ENCODE measurements at places on chromosomes 1 and 21. TPM values are rescaled to one million over a fixed set of nuclear protein-coding genes. Genes with fewer than 3 reads are reported as not detected.

TRAPPC10 gene
- 15.4 TPM for total RNA-seq

GRCh38 chr1:29855561-29856160, 619.3 kb downstream of the PTPRU start:
- DNase-seq, result no peak

GRCh38 chr21:18350216-18350615, 53.4 kb downstream of the TMPRSS15 start:
- DNase-seq, result no peak

DNA sequence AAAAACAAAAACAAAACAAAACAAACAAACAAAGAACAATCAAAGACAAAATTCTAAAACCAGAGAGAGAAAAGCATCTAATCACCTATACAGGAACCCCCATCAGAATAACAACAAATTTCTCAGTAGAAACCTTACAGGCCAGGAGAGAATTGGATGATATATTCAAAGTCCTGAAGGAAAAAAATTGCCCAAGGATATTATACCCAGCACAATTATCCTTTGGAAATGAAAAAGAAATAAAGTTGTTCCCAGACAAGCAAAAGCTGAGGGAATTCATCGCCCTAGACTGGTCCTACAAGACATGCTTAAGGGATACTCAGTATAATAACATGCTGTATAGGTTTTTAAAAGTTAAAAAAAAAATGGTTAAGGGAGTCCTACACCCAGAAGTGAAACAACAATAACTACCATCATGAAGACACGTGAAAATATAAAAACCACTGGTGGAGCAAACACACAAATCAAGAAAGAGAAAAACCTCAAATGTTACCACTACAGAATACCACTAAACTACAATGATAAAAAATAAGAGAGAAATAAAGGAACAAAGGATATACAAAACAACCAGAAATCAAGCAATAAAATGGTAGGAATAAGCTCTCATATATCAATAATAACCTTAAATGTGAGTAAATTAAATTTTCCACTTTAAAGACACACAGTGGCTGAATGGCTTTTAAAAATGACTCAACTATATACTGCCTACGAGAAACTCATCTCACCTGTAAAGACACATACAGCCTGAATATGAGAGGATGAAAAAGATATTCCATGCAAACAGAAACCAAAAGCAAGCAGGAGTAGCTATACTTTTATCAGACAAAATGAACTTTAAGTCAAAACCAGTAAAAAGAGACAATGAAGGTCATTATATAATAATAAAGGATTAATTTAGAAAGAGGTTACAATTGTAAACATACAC, 121.9 kb downstream of the ACBD6 start:
- DNase-seq, result no peak

DNA sequence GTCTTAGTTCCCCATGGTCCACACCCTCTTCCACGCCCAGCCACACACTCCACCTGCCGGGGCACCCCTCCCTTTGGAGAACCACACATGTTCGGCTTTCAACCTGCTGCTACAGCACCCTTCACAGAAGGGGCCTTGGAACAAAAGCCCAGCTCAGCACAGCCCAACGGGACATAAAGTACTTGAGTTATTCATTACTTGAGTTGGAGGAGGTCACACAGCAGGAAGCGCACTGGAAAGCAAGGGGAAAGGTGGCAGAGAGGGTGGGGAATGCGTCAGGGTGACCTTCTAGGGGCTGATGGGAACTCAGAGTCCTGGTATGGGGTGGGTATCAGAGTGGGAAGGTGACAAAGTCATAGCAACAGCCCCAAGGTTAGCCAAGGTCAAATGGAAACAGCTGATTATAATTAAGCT, 3.0 kb upstream of the ATP1B1 start:
- DNase-seq, result no peak

GRCh38 chr1:247456021-247456420, 1.9 kb downstream of the OR2B11 start:
- no peak for DNase-seq
